ENCODE measurements at places on chromosomes 12 and 14. TPM values are rescaled to one million over a fixed set of nuclear protein-coding genes. Genes with fewer than 3 reads are reported as not detected.

TNFAIP2 gene
- 215 TPM for total RNA-seq

TMEM233 gene
- 0.19 TPM for total RNA-seq

TSPAN19 gene
- not detected for total RNA-seq

- DNase-seq, result no peak
Measured at GRCh38 chr14:96917442-96917963, 120.3 kb downstream of the VRK1 start.

ARHGEF25 gene
- total RNA-seq, result 28.8 TPM

DNA sequence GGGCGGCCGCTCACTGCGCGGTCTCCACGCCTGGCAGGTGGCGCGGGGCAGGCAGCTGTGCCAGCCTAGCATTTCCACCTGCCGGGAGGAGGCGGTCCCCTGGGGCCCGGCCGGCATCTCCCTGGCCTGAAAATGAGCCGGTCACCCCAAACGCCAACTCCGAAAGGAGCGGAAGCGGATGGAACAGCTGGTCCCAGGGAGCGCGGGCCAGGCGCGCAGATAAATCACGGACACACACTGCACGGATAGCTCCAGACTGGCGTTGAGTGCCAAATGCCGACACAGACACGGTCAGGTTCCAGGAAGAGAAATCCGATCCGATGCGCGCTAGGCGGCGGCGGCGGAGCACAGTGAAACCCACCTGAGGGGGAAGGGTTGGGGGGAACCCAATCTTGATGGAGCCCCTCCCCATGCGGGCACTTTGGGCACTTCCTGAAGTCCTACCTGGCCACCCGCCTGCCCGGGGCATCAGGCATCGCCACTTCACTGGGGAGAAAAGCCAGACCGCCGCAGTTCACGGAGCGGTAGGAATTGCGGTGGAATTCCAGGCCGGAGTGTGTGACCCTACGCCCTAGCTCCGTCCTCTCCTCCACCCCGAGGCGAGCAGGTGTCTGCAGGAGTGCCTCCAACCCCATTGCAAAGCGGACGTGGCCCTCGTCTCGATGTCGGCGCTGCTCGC, 624 bp upstream of the PLEKHD1 start:
- DNase-seq, result no peak

PRB2 gene
- not detected for total RNA-seq

- no peak for DNase-seq
Measured at GRCh38 chr12:69660164-69660863, 38.8 kb downstream of the BEST3 start.

DNA sequence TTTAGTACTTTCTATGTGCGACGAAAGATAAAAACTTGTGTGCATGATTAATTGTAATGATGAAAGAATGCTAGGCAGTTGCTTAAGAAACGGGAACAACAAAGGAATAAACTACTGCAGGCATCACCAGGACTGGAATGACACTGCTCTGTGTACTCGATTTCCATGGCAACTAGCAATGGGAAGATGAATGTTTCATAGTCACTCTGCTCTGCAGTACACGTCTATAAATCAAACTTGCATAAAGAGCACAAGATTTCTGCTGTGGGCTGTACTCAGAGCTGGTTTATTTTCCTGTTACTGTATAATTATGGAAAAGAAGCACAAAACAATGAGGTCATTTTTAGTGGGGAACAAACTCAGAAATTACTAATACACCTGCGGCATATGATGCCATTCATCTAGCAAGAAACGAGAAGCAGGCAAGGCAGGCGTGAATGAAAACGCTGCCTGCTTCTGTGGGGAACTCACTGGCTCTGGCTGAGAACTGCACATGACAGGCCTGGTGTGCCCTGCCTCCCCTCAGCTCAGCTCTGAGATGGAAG, 41.8 kb downstream of the EFCAB11 start:
- no peak for DNase-seq

DNA sequence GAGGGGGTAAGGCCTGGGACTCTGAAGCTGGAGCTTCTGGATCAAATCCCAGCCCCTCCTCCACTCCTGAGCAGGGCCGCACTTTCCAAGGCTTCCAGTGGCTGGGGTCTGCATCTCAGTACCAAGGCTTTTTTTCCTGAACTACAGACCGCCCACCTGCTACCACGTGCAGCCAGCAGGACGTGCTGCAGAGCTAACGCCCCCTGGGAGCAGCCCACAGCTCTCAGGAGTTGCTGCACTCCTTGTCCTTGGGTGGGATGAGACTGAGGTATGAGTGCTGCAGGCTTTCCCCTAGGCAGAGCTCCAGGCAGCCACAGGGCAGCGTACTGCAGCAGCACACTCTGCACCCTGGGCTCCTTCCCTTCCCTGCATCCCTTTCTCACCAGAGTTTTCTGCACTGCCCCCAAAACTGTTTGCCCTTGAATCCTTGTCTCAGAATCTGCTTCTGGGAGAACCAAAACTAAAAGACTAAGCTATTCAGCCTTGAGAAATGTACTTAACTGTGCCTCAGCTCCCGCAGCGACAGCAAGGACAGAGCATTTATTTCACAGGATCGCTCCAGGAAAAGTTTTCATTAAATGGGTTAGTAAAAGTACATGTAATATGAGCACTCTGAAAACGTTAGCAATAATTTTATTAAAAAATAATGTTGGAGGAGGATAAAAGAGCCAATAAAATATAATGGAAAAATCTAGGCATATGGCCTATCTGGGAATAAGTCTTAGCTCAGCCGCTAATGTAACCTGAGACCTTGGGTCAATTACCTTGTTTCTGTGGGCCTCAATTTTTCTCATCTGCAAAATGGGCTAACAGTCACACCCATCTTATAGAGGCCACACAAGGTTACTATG, 25.5 kb downstream of the RBM19 start:
- no peak for DNase-seq

- no peak for DNase-seq
Measured at GRCh38 chr14:75366963-75367362, 60.9 kb upstream of the JDP2 start.

GRCh38 chr12:47834199-47834903, 14.6 kb upstream of the HDAC7 start:
- DNase-seq, result no peak

REC8 gene
- total RNA-seq, result 6.7 TPM

DENND5B gene
- 9.1 TPM for total RNA-seq

GRCh38 chr12:112738531-112738930, 53.0 kb upstream of the RPH3A start:
- no peak for DNase-seq

PTPRB gene
- 165 TPM for total RNA-seq

DAO gene
- not detected for total RNA-seq

GRCh38 chr12:132260721-132261120, 68.7 kb downstream of the GALNT9 start:
- DNase-seq, result no peak

- no peak for DNase-seq
Measured at GRCh38 chr12:29599381-29599780, 101.9 kb upstream of the OVCH1 start.

FERMT2 gene
- total RNA-seq, result 209 TPM

TTLL5 gene
- 23.7 TPM for total RNA-seq

TDRD9 gene
- 1.6 TPM for total RNA-seq

DNA sequence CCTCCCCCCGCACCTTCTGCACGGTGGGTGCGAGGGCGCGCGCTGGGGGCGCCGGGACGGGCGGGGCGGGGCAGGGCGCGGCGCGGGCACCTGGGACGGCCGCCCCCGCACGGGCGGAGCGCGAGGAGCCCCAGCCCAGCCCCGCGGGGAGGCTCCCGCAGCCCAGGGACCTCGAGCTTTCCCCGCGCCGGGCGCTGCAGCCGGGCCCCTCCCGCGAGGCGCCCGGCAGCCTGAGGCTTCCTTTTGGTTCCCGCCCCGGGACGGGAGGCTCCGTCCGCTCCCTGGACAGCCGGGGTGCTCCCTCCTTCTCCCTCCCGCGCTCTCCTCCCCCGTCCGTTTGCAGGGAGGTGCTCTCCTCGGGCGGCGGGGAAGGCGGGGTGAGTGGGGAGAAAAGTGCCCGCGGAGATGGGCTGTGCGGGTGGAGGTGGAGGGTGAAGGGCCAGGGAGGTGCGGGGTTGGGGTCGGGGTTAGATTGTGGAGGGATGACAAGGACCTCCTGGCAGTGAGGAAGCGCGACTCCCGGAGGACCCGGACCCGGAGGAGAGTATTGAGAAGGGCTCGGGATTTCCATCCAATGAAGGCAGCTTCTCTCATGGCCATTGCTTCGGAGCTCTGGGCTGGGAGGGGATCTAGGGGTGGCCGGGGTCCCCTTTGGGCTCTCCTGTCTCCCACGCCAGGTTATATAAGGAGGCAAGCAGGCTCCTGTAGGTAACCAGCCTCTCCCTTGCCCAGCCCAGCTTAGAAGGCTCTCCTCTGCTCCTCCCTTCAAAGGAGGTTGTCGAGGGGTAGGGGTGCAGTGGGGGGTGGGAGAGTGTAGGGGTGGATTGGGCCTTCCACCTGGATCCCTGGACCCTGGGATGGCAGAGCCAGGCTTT, 645 bp downstream of the JDP2 start:
- DNase-seq, result no peak

DNA sequence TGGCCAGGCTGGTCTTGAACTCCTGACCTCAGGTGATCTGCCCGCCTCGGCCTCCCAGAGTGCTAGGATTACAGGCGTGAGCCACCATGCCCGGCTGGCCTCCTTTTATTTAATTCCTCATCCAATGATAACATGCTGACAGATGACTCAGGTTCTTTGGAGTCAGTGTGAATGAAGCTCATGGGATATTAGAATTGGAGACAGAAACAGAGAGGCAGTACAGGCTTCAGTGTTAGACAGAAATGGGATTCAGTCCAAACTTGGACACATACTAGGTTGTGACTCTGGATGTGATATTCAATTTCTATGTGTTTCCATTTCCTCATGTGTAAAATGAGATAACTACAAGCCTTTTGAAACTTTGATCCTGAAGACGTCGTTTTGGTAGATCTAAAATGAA, 47.3 kb downstream of the PDE3A start:
- no peak for DNase-seq

- no peak for DNase-seq
Measured at GRCh38 chr14:97408503-97408902, 611.3 kb downstream of the VRK1 start.

- DNase-seq, result no peak
Measured at GRCh38 chr12:131963381-131963780, 13.6 kb downstream of the EP400 start.

- DNase-seq, result no peak
Measured at GRCh38 chr12:84058136-84058535, 854.5 kb downstream of the SLC6A15 start.

FGF23 gene
- total RNA-seq, result not detected

CLEC9A gene
- total RNA-seq, result not detected

GRCh38 chr12:105573574-105573973, 243.1 kb downstream of the C12orf75 start:
- no peak for DNase-seq

LUM gene
- 557 TPM for total RNA-seq

DNA sequence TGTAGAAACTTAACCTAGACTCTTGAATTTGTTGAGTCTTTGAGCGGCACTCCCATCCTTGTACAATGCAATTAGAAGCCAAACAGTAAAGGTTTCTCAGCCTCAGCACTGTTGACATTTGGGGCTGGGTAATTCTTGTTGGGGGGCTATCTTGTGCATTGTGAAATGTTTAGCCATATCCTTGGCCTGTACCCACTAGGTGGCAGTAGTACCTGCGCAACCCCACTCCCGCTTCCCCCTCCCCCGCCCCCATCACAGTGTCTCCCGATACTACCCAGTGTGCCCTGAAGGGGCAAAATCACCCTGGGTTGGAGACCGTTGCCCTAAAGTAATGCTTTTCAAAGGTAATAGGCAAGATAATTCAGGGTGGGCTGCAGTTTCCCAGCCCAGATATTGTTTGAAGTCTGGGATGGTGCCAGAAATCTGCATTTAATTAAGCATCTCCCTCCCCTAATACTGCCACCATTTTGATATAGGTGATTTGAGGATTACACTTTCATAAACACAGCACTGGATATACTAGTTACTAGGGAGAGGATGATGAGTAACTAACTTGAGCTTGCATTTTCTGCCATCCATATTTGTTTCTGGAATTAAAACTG, 1.8 kb downstream of the COX6A1 start:
- DNase-seq, result no peak

DNA sequence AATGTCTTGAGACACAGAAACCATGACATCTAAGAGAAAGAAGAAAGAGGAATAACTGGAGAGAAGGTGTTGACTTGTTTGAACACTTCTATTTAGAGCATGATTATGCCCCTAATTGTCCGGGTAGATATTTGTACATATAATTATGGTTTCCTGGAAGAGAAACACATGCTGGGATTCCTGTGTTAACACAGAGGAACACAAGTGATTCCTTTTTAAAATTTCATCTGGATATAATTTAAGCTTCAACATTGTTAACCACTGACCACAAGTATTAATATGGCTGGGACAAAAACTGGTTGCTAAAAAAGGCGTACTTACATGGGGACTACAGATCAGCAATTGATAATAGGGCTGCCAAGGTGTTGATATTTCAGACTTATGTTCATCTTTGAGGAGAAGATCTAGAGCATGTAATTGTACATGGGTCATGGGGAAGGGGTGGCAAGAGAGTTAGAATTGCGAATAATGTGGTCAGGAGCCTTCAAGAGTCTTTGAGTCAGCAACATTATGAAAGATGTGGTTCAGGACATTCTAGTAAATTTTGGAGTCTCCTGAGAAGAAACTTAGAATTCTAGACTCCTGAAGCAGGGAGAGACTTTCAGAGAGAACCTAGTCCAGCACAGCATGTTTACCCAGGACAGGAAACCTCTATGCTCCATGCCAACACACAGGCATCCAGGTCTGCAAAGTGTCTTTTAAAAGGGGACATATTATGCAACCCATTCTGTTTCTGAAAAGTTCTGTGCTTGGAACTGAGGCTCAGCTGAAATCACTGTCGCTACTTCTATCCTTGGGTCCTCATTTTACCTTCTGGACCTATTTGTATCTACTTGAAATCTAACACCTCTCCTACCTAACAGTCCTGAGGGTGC, 56.5 kb downstream of the SLC38A1 start:
- DNase-seq, result no peak

VWF gene
- 415 TPM for total RNA-seq

GRCh38 chr14:66496188-66496807, 10.1 kb downstream of the CCDC196 start:
- DNase-seq, result no peak

All from omental fat pad (tissue), 4 donors.